NCI-H524 treated with DMSO at 0.1 percent for 48 hours (cell line): ENCODE measurements at places on chromosomes 3 and 15.

DNA sequence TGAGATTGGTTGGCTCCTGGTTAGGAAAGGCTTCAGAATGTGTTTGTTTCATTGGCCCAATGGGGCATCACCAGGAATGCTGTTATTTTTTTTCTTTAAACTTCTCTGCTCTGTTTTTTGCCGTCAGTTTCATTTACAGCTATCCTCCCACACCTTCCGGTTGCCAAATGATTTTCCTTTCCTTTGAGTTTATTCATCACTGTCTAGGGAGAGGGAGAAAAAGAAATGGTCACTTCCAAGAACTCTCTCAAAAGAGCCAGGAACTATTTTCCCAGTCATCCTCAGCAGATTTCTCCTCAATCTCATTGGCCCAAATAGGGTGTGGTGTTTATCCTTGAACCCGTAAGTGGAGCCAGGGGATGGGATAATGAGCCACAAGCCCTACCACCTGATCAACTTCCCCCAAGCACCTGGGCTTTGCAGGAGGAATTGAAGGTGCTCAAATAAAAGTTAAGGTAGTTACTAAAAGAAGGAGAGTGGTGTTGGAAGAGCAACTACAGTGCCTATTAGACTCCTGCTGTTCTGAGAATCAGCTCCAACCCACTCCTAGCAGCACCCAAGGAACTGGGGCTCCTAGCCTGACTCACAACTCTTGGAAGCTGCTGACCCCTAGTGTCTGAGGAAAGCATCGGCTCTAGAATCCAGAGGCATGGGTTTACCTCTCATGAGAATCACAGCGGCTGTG lies 183.8 kb upstream of the IL12A start:
- DNase-seq, result no peak

GRCh38 chr3:26090589-26090988 lies 300.7 kb downstream of the OXSM start:
- DNase-seq, result no peak

DNA sequence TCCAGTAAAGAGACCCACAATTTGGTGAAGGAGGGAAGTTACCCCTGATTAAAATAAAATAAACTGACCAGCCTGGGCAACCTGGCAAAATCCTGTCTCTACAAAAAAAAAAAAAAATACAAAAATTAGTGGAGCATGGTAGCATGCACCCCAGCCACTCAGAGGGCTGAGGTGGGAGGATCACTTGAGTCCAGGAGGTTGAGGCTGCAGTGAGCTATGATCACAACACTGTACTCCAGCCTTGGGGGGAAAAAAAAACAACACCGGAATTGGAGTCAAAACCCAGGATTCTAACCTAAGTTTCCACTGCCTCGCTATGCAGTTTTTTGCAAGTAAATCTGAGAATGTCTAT lies 22.5 kb downstream of the DCAF1 start:
- no peak for DNase-seq

GRCh38 chr3:188432802-188433520 lies 279.0 kb downstream of the LPP start:
- DNase-seq, result no peak

GRCh38 chr3:9439331-9439730 lies 41.9 kb downstream of the SETD5 start:
- DNase-seq, result no peak

GRCh38 chr15:31024330-31024729 lies 32.9 kb upstream of the MTMR10 start:
- no peak for DNase-seq
